ENCODE measurements at places on chromosomes 4 and X.
A peak's percentile ranks its signal among the peaks of the same experiment; 100 is the strongest.

DNA sequence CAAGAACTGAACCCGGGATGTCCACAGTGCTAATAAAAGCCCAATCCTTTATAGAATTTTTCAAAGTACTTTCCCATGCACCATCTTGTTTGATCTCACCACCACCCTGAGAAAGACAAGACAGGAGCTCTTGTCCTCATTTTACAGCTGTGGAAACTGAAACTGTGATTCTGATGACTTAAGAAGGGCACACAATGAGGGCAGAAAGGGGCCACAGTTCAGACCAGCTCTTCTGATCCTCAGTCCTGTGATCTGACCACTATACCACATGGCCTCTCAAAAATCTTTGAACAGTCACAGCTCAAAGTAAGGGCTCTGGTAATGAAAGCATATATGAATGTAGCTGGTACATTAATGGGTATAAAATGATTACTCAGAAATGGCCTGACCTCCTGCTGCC lies 127.3 kb upstream of the CPEB2 start:
- DNase-seq, result no peak

DNA sequence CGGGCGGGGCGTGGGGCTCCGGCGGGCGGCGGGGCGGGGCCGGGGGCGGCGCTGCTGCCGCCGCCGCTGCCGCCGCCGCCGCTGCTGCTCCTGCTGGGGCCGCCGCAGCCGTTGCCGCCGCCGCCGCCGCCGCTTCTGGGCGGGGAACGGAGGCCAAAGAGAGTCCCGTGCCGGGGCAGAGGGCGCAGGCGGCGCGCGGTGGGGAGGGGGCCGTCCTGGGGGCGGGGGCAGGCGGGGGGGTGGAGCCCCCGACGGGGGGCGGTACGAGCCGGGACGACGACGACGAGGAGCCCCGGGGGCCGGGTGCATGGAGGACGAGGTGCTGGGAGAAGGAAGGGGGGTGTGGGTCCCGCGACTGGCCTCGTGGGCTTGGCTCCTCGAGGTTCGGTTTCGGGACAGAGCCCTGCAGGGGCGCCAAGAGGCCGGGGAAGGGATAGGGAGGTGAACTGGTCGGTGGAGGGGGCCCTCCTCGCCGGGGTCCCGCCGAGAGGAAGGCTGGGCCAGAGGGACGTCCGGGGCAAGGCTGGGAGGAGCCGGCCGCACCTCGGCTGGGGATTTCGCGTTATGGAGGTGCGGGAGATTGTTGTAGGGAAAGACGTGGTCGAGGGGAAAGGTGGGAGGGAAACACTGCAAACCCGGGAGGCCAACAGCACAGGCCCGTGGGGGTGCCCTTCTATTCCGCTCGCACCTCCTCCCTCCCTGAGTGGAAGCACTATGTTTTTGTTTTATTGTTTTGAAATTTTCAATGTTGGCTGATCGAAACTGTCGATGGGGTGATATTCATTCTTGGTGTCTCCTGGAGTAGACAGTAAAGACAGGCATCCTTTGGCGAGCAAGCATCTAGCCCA lies 1.9 kb downstream of the BCORL1 start:
- DNase-seq, result peak; percentile 58

- peak; percentile 35 for DNase-seq
Measured at GRCh38 chrX:48958635-48959094, 1.3 kb upstream of the OTUD5 start.

DNA sequence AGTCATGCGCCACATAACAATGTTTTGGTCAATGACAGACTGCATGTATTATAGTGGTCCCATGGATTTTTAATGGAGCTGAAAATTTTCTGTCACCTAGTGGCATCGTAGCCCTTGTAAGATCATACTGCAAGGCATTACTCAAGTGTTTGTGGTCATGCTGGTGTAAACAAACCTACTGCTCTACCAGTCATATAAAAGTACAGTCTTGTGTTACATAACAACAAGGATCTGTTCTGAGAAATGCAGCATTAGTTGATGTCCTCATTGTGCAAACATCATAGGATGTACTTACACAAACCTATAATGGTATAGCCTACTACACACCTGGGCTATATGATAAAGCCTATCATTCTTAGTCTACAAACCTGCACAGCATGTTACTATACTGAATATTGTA lies 34.6 kb downstream of the COX18 start:
- no peak for DNase-seq

GRCh38 chrX:154525606-154526490 lies 9.8 kb upstream of the FAM3A start:
- DNase-seq, result no peak

GRCh38 chr4:110613745-110614144 lies 9.1 kb downstream of the PITX2 start:
- no peak for DNase-seq

DNA sequence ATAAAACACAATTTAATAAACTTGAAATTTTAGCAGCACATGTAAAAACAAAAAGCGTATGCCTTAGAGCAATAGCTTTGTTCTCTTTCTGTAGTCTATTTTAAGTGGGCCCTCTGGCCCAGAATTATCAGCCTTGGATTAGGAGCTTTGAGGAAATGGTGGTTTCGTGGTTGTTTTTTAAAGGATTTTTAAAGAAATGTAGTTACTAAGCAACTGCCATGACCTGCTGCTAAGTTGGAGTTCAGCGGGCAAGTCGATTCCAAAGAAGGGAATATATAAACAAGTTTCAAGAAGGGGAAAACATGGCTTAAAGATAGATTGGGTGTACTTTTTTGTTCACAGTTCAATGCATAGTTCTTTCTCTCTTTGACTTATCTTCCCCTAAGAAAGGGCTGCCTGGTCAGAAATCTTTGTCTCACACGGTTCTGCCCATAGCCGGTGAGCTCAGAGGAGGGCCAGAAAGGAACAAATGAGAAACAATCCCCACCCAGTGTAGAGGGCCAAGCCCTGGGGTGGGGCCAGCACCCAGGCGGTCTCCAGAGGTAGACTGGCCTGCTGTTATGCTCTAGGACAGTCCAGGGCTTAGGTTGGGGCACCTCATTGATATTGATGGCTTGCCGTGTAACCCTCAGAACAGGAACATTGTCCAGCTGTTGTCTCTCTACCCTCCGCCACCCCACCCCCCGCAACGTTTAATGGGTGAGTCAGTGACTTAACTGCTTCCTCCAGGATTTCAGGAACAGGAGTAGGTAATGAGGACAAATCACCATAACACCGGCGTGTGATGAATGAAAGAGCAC lies 32.5 kb downstream of the DLG3 start:
- no peak for DNase-seq

DNA sequence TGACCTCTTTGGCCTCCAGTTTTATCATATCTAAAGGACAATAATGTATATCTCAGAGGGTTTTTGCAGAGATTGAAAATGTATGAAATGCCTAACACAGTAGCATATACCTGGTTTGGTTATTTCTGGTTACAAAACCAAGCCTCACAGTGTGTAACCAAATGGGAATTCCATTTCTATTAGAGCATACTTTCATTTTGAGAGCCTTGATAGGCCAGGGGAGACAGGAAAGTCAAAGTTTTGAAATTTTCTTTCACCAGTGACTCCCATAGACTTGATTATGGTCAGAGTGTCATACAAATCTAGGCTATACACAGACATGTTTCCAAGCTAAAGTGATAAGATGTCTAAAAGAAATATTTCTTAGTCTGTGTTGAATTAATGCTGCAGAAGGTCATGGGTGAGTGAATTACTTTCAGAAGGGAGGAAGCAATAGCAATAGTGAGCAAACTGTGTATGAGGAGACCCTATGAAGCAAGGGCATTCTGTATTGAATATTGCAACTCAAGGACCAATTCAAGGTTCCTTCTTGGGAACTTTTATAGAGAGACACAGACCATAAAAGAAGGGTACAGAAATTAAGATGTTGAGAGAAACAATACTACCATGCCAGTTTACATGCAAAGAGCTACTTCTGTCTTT lies 151.1 kb downstream of the PDE5A start:
- DNase-seq, result no peak

DNA sequence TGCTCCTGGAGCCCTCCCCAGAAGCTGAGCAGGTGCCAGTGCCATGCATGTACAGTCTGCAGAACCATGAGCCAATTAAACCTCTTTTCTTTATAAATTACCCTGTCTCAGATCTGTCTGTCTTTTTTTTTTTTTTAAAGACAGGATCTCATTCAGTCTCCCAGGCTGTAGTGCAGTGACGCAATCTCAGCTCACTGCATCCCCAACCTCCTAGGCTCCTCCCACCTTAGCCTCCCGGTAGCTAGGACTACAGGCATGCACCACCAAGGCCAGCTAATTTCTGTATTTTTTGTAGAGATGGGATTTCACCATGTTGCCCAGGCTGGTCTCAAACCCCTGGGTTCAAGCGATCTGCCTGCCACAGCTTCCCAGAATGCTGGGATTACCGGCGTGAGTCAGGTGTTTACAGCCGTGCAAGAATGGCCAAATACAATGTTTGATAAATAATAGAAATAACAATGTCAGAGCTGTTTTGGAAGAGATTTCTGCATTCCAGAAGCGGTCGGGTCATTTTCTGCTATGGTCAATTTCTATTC lies 68.8 kb downstream of the SLC2A9 start:
- no peak for DNase-seq

DNA sequence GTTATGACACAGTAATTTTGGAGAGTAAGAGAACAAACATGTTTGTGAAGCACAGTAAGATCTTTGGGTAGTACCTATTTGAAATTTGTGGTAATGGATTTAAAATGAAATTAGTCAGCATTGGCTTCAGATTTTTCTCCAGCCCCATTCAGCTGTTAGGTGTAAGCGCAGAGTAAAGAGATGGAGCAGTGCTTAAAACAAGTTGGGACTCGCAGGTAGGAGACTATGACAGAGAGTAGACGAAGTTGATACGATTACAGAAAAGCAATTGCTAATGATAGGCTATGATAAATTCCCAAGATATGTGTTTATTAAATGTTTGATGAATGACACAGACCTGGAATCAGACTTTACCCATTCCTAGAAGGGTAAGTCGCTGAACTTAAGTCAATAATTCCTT lies 72.6 kb downstream of the CHIC2 start:
- no peak for DNase-seq

DNA sequence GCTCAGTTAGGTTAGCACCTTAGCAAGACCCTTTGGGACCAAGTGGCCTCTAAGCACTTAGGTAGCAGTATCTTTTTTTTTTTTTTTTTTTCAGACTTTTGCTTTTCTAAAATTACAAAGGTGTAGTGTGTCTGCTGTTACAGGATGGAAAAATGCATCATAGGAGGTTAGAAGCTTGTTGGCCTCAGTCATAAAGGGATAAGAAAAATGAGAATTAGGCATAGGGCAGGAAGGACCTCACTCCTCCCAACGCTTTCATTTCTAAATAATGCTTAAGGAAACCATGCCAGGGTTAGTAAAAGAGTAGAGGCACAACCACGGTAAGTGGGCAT lies 148.4 kb upstream of the PLAC1 start:
- DNase-seq, result no peak

DNA sequence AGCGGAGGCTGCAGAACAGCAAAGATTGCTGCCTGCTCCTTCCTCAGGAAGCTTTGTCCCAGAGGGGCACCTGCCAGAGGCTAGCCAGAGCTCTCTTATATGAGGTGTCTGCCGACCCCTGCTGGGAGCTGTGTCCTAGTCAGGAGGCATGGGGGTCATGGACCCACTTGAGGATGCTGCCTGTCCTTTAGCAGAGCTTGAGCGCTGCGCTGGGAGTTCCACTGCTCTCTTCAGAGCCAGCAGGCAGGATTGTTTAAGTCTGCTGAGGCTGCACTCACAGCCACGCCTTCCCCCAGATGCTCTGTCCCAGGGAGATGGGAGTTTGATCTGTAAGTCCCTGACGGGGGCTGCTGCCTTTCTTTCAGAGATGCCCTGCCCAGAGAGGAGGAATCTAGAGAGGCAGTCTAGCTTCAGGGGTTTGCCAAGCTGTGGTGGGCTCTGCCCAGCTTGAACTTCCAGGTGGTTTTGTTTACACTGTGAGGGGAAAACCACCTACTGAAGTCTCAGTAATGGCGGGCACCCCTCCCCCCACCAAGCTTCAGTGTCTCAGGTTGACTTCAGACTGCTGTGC lies 10.9 kb downstream of the DCK start:
- DNase-seq, result peak; percentile 63

GRCh38 chrX:72316408-72317110 lies 10.8 kb upstream of the CITED1 start:
- DNase-seq, result no peak

GRCh38 chrX:132058975-132059374 lies 35.9 kb downstream of the STK26 start:
- DNase-seq, result no peak

DNA sequence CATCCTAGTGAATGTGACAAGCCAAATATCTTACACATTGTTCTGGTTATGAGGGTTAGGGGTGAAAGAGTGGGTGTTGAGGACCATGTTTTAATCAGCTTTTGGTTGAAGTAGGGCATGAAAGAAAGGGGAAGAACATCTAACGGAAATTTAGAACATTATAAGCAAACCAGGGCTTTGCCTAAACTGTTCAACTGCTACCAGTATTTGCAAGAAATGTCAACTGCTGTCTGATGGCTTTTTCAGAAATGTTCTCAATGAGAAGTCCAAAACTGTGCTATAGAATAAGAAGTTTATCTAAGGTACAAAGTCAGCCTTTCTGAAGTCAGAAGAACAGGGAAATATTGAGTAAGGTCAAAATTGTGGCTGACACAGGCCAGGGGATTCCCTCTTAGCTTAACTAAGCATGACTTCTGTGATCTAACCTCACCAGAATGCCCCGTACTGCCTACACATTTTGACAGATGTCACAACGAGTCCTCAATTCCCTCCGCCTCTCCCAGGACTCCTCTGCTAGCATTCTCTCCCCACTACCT lies 67.1 kb downstream of the DTHD1 start:
- DNase-seq, result peak; percentile 21

DNA sequence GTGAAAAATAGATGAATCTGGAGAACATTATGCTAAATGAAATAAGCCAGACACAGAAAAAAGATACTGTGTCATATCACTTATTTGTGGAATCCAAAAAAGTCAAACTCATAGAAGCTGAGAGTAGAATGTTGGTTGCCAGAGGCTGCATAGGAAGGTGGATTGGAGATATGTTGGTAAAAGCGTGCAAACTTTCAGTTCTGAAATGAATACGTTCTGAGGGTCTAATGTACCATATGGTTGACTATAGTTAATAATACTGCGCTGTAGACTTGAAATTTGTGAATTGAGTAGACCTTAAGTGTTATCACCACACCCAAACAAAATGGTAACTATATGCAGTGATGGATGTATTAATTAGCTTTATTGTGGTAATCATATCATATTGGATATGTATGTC lies 45.0 kb upstream of the UPRT start:
- DNase-seq, result no peak

DNA sequence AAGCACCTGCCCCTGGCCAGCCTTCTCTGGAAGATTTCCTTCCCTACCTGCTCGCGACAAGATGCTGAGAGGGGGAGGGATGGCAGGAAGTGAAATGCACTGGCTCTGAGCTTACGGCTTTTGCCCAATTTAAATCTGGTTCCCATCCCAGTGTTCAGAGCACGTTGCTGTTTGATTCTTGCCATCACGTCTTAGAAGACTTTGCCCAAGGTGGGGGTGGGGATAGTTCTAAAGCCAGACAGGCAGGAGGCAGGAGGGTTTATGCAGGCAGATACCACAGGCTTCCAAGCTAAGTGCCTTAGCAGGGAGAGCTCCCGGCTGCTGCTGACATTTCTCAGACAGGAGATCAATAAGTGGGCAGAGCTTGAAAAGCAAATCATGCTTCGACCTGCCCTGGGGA lies 393.9 kb downstream of the MID1IP1 start:
- no peak for DNase-seq

- DNase-seq, result no peak
Measured at GRCh38 chrX:48617542-48618340, 20.4 kb downstream of the WDR13 start.

GRCh38 chrX:130260316-130260715 lies 8.4 kb downstream of the ZNF280C start:
- no peak for DNase-seq

GRCh38 chrX:132876523-132877338 lies 81.7 kb downstream of the HS6ST2 start:
- no peak for DNase-seq
